Activated CD8-positive, alpha-beta T cell treated with anti-CD3 and anti-CD28 coated beads, Interleukin-2, amount 10 ng/mL, durations not matched to agents 7 days and 5 days (primary cell): ENCODE measurements at places on chromosomes 1 and 21. TPM values are rescaled to one million over a fixed set of nuclear protein-coding genes. Genes with fewer than 3 reads are reported as not detected.

FAM110D gene
- not detected for total RNA-seq

PIK3C2B gene
- total RNA-seq, result 26.2 TPM

CRP gene
- total RNA-seq, result not detected

MX2 gene
- 56.0 TPM for total RNA-seq

HMGB4 gene
- total RNA-seq, result not detected

TRAF3IP3 gene
- total RNA-seq, result 319 TPM

CGN gene
- total RNA-seq, result 0.34 TPM

LRRC38 gene
- total RNA-seq, result not detected

GBP6 gene
- 0.16 TPM for total RNA-seq

DNA sequence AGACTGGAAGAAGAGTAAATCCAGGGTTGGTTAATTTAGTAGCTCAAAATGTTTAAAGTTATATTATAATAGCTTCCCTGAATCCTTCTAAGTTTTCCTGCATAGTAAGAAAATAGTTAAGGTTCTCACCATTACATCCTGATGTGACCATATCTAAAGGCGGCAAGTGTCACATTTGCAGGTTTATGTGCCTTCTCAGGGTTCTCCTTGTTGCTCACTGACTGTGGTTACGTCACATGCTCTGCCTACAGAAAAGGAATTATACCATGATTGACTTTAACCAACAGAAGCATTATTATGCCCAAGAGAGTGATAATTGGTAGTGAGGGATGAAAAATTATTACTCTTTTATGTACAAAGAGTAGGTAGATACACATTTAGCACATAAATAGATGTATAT is 539.8 kb downstream of the PTPRC start:
- no peak overlapping the region for H3K4me3 ChIP-seq
- no peaks in the 10 kb centered on the region for H3K36me3 ChIP-seq
- DNase-seq, result no peak
- H3K27me3 ChIP-seq, result peaks cover 1% of the 10 kb centered on the region
- H3K4me1 ChIP-seq, result peaks cover 17% of the 10 kb centered on the region
- H3K27ac ChIP-seq, result no peak overlapping the region

GRCh38 chr1:174008269-174008668 is 13.9 kb downstream of the RC3H1 start:
- no peak for DNase-seq
- H3K27me3 ChIP-seq, result no peaks in the 10 kb centered on the region
- no peak overlapping the region for H3K4me3 ChIP-seq
- H3K4me1 ChIP-seq, result peaks cover 14% of the 10 kb centered on the region

- H3K27me3 ChIP-seq, result no peaks in the 10 kb centered on the region
- H3K4me1 ChIP-seq, result peaks cover 26% of the 10 kb centered on the region
- H3K27ac ChIP-seq, result no peak overlapping the region
- H3K4me3 ChIP-seq, result no peak overlapping the region
- peak; percentile 69 for DNase-seq
- H3K36me3 ChIP-seq, result no peaks in the 10 kb centered on the region
These were observed 182.6 kb downstream of the VAV3 start for GRCh38 chr1:107782217-107782845.

- no peak for DNase-seq
- no peaks in the 10 kb centered on the region for H3K4me1 ChIP-seq
- no peaks in the 10 kb centered on the region for H3K36me3 ChIP-seq
- H3K27ac ChIP-seq, result no peak overlapping the region
- H3K27me3 ChIP-seq, result peaks cover 5% of the 10 kb centered on the region
- no peak overlapping the region for H3K4me3 ChIP-seq
These were observed 2.6 kb upstream of the DDR2 start for GRCh38 chr1:162629651-162630050.

- peaks cover 28% of the 10 kb centered on the region for H3K4me1 ChIP-seq
- peak overlapping the region; percentile 20 for H3K4me3 ChIP-seq
- no peaks in the 10 kb centered on the region for H3K27me3 ChIP-seq
- H3K27ac ChIP-seq, result peak overlapping the region; percentile 83
These were observed 138.6 kb upstream of the JUN start for GRCh38 chr1:58922302-58923089.

- H3K4me1 ChIP-seq, result no peaks in the 10 kb centered on the region
- H3K4me3 ChIP-seq, result no peak overlapping the region
- H3K36me3 ChIP-seq, result no peaks in the 10 kb centered on the region
- DNase-seq, result no peak
- peaks cover 5% of the 10 kb centered on the region for H3K27me3 ChIP-seq
These were observed 27.1 kb upstream of the HHAT start for GRCh38 chr1:210301615-210302000.

GRCh38 chr1:112549590-112549989 is 40.8 kb downstream of the WNT2B start:
- H3K4me1 ChIP-seq, result no peaks in the 10 kb centered on the region
- no peak overlapping the region for H3K27ac ChIP-seq
- H3K4me3 ChIP-seq, result no peak overlapping the region
- H3K36me3 ChIP-seq, result peaks cover 2% of the 10 kb centered on the region
- H3K27me3 ChIP-seq, result no peaks in the 10 kb centered on the region
- no peak for DNase-seq

GRCh38 chr1:89866568-89866967 is 45.7 kb downstream of the LRRC8D start:
- no peak for DNase-seq
- peaks cover 61% of the 10 kb centered on the region for H3K36me3 ChIP-seq
- H3K4me1 ChIP-seq, result peaks cover 45% of the 10 kb centered on the region
- no peak overlapping the region for H3K27ac ChIP-seq
- no peaks in the 10 kb centered on the region for H3K27me3 ChIP-seq

- no peak overlapping the region for H3K27ac ChIP-seq
- no peaks in the 10 kb centered on the region for H3K36me3 ChIP-seq
- H3K27me3 ChIP-seq, result no peaks in the 10 kb centered on the region
- no peaks in the 10 kb centered on the region for H3K4me1 ChIP-seq
- no peak for DNase-seq
These were observed 481.0 kb upstream of the ADAMTS5 start for GRCh38 chr21:27447843-27448242.

GRCh38 chr1:151472856-151473731 is 13.8 kb upstream of the POGZ start:
- peak overlapping the region; percentile 57 for H3K4me3 ChIP-seq
- peaks cover 6% of the 10 kb centered on the region for H3K27me3 ChIP-seq
- H3K27ac ChIP-seq, result peak overlapping the region; percentile 24
- DNase-seq, result no peak

- H3K4me1 ChIP-seq, result no peaks in the 10 kb centered on the region
- no peaks in the 10 kb centered on the region for H3K36me3 ChIP-seq
- no peaks in the 10 kb centered on the region for H3K27me3 ChIP-seq
- no peak overlapping the region for H3K27ac ChIP-seq
- no peak for DNase-seq
These were observed 532.7 kb upstream of the OLFM3 start for GRCh38 chr1:102529446-102529845.

DNA sequence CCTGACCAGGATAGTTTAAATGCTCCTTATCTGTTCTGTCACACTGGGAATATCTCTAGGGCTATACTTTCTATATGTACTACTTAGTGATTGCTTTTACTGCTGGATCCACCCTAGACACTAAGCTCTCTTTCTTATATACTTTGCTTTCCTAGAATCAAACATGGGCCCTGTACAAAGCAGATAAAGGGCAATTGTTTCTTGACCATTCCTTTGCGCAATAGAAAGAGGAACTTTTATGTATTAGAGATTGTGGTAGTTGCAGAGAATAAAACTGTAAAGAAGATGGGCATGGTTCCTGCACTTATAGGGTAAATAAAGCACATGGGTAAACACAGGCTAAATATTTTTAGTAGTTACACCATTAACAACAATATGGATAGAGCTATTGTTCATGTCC is 58.8 kb downstream of the ATP6V1G3 start:
- H3K36me3 ChIP-seq, result peaks cover 2% of the 10 kb centered on the region
- DNase-seq, result no peak
- no peaks in the 10 kb centered on the region for H3K4me1 ChIP-seq
- no peak overlapping the region for H3K27ac ChIP-seq
- H3K27me3 ChIP-seq, result no peaks in the 10 kb centered on the region

- no peak for DNase-seq
- no peak overlapping the region for H3K4me3 ChIP-seq
- no peaks in the 10 kb centered on the region for H3K36me3 ChIP-seq
These were observed 2.8 kb downstream of the KCNN3 start for GRCh38 chr1:154867064-154867825.

GRCh38 chr1:59928996-59929395 is 2.4 kb upstream of the CYP2J2 start:
- peaks cover 19% of the 10 kb centered on the region for H3K4me1 ChIP-seq
- no peak overlapping the region for H3K27ac ChIP-seq
- H3K4me3 ChIP-seq, result no peak overlapping the region
- no peak for DNase-seq

GRCh38 chr1:57377339-57378139 is 46.3 kb downstream of the DAB1 start:
- H3K27ac ChIP-seq, result no peak overlapping the region
- H3K4me3 ChIP-seq, result no peak overlapping the region
- H3K4me1 ChIP-seq, result no peaks in the 10 kb centered on the region
- DNase-seq, result no peak
